ENCODE measurements at places on chromosomes 7 and 10.

DNA sequence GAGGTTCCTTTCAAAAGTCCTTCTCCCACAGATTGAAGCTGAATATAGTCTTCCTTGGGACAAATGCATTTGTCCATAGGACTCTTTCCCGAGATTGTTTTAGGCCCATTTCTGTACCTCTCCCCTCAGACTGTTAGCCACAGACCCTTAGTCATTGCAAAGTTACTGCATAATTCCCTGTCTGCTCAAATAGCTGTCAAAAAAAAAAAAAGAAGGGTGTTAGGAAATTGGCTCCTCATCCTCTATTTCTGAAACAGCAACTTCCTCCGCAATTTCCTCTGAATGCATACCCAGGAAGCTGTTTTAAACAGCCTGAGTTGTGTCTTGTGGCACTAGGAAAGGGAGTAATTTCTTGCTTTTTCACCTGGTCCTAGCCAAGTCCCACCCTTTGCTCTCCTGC lies 5.4 kb downstream of the LRRC4 start:
- DNase-seq, result no peak

DNA sequence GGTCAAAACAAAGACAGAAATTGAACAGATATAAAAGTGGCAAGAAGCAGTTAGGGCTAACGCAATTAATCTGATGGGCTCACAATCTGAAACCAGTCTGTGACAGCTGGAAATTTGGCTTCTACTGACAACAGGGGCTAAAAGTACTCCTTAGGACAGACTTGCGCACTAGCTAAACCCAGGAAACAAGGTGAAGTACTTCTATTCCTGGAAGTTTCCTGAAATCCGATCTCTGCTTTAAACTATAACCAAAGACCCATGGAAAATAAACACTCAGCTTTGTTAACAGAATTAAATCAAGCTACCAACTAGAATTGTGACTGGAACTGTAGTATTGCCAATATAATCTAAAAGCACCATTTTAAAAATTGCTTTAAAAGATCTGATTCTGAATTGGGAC lies 520.2 kb upstream of the ZWINT start:
- no peak for DNase-seq

- DNase-seq, result no peak
These were observed 8.2 kb downstream of the TRA2A start for GRCh38 chr7:23523486-23524075.

- no peak for DNase-seq
These were observed 644.1 kb upstream of the GALNT17 start for GRCh38 chr7:70487886-70488285.

DNA sequence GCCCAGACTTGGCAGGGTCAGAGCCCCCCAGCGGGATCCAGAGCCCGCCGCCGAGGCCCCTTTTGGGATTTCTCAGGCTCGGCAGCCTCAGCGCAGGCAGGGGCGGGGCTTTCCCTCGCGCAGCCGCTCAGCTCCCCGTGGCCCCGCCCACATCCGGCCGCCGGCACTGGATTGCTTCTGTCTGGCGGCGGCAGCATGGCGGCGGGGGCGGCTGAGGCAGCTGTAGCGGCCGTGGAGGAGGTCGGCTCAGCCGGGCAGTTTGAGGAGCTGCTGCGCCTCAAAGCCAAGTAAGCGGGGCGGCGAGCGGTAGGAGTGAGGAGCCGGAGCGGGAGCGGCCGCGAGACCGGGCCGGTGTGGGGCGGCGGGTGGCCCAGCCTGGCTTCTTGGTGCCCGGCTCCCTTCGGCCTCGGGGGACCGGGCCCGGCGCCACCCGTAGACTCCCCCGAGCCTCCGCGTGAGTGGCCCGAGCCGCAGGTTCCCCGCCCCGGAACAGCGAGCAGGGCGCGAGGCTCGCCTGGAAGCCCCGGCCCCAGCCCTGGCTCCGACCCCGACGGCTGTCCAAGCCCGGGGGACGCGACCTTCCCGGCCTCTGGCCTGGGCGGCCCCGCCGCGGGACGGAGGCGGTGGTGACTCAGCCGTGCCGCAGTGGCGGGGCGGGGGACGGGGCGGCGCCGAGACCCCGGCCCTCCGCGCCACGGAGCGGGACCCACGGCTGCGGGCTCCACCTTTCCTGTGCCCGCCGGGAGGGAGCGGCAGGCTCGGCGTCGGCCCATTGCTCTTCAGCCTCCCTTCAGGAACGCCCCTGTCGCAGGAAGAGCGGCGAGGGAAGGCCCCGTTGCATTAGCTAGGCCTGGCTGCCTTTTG lies at the start of gene GLRX3:
GLRX3 (plus strand) TSS at position 166 of the 864 bp plus-strand sequence; CDS start at position 196, 30 bp downstream.
- peak; percentile 84 for DNase-seq

GRCh38 chr7:93374345-93374940 lies 142.3 kb downstream of the VPS50 start:
- peak; percentile 33 for DNase-seq

- DNase-seq, result no peak
These were observed 86.5 kb downstream of the PROSER2 start for GRCh38 chr10:11909618-11910017.

- no peak for DNase-seq
These were observed 1.9 kb downstream of the DMTF1 start for GRCh38 chr7:87154166-87154565.

DNA sequence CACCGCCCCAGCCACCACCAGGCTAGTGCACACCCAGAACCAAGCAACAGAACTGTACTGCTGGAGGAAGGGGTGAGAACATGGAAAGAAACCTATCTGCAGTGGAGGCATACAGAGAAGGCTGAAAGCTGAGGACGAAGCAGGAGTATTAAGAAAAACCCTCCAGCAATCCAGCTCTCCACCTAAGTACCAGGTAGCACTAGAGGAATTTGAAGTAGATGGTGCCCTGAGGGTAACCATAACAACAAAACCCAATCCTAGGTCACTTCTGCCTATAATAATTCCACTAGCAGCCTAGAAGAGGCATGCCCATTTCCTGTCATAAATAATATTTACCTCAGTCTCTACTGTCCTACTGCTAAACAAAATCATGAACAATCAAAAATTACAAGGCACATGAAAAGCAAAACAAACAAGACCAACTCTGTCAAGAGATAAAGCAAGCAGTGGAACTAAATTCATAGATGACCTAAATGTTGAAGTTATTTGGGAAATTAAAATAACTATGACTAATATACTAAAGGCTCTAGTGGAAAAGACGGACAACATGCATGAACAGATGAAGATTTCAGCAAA lies 51.1 kb downstream of the HYCC1 start:
- no peak for DNase-seq

- peak; percentile 60 for DNase-seq
These were observed 219.7 kb upstream of the STK17A start for GRCh38 chr7:43363035-43363791.

- DNase-seq, result no peak
These were observed 103.2 kb upstream of the PPIF start for GRCh38 chr10:79244068-79244442.

GRCh38 chr7:3520206-3520605 lies 219.2 kb downstream of the SDK1 start:
- no peak for DNase-seq

GRCh38 chr10:71575451-71575850 lies 144.1 kb downstream of the C10orf105 start:
- DNase-seq, result no peak

- DNase-seq, result no peak
These were observed 23.2 kb upstream of the PRRT4 start for GRCh38 chr7:128384726-128385125.

- no peak for DNase-seq
These were observed 70.7 kb downstream of the MACC1 start for GRCh38 chr7:20146451-20146850.

DNA sequence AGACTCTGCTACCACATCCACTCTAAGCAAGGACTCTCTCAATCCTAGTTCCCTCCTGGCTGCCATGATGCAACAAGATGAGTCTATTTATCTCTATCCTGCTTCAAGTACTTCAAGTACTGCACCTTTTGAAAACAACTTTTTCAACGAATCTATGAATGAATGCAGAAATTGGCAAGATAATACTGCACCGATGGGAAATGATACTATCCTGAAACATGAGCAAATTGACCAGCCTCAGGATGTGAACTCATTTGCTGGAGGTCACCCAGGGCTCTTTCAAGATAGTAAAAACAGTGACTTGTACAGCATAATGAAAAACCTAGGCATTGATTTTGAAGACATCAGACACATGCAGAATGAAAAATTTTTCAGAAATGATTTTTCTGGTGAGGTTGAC lies 40.7 kb downstream of the AHR start:
- no peak for DNase-seq

GRCh38 chr10:103254538-103255325 lies 9.0 kb downstream of the RPEL1 start:
- DNase-seq, result peak; percentile 39

DNA sequence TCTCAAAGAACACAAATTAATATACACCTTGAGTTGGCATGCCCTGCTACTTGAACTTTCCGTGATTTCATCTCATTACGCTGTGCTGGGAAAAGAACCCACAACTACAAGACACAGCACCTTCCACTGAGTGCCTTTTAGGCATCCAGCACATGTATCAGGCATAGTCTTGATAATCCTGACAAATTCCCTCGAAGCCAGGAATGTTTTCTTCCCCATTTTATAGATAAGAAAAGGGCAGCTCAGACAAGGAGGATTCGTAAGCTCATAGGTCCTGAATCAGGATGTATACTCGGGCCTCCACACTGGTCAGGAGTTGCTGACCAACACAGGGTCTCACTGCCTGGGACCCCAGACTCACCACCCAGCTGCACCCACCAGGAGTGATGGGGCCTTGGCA lies 368.6 kb downstream of the TNS3 start:
- DNase-seq, result no peak

DNA sequence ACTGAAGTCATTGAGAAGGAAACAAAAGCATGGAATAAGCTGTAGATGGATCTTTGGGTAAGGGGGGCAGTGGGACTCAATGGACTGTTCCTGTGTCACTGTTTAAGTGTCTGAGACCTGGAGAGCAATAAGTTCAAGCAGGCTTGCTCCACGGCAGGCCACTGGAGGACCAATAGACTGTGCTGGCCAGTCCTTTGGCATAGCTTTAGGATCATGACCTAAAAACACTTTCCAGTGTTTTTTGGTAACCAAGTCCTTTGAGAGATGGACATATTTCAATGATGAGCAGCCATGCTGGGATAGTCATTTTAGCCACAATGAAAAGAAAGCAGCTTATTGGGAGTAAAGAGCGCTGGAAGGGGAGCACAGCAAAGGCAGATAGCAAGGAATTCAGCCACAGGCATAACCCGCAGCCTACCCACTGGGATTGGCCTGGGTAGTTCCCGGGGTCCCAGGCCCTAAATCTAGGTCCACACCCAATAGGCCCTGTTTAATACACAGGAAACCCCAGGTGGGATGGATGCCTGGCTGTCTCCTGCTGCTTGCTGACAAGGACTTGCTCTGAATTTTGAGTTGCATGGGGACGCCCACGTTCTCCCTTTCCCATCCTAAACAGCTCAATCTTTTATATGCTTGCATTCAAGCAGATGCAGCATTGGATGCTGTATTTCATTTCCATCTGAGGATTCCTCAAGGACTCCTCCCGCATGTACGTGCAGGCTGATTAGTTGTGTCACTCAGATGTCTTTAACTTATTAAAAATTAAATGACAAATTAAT lies 727.2 kb downstream of the KCNMA1 start:
- DNase-seq, result no peak

DNA sequence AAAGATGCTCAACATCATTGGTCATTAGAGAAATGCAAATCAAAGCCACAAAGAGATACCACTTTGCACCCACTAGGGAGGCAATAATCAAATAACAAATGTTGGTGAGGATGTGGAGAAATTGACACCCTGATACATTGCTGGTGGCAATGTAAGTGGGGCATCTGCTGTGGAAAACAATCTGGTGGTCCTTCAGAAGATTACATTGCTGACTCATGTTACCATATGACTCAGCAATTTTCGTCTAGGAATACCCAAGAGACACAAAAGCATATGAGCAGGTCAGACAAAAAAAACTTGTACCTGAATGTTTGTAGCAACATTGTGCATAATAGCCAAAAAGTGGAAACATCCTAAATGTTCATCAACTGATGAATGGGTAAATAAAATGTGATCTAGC lies 4.9 kb upstream of the CLDN3 start:
- DNase-seq, result peak; percentile 22

DNA sequence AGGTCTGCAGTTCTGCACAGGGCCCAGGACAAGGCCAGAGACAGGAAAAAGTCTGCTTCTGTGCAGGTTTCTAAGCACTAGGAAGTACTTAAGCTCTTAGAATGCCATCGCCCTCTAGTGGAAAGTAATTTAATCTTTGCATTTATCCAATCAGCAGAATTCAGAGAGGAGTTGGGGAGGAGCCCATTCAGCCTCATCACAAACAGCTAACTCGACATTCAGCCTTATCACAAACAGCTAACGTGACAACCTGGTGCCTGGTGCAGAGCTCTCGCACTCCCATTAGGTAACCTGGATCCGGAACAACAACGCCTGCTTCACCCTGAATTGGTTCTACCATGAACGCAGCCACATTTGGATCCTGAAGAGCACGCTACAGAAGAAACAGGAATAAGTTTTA lies 15.2 kb downstream of the OAT start:
- DNase-seq, result peak; percentile 81

DNA sequence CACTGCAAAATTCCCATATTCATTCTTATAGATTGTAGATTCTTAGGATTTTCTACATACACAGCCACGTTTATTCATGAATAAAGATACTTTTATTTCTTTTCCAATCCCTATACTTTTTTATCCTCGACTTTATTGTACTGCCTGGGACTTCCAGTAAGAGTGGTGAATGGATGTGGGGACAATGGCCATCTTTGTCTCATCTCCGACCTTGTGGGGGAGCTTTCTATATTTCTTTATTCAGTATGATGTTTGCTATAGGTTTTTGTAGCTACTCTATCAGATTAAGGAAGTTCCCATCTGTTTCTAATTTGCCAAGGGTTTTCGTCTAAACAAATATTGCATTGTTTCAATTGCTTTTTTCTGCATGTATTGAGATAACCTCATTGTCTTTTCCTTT lies 184.3 kb downstream of the FOXP2 start:
- DNase-seq, result no peak

DNA sequence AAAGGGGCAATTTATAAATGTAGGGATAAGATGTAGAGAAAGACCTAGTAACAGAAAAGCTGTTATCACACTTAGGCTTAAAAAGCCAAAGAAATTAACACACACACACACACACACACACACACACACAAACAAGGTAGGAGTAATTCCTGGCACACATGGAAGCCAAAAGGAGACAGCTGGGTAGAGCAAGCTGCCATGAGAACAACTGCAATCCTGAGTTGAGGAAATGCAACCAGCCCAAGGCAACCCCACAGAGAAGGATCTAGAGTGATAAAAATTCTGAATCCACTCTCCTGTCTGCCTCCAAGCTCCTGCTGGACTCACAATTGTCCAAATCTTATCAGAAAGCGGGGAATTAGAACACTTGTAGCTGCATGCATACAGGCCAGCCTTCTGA lies 229.1 kb upstream of the DGKB start:
- DNase-seq, result no peak

DNA sequence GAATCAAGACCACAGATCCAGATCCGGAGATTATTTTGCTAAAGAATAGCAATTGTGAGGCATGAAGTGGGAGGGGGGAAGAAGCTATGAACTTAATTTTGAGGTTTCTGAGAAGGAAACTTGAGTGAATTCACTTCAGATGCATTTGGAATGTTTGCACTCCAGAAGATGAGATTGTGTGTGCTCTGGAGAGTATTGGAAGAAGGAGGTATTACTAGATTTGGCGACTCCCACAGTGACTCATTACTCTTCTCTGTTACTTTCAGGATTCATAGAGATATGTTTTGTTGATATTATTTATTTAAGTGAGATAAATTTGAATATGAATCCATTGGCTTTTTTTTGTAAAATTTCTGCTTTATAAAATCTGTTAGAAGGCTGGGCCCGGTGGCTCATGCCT lies 80.7 kb downstream of the ANKRD30A start:
- DNase-seq, result no peak

- DNase-seq, result no peak
These were observed 1.1 kb downstream of the SFMBT2 start for GRCh38 chr10:7409732-7410168.

- no peak for DNase-seq
These were observed 96.3 kb upstream of the PRR15 start for GRCh38 chr7:29467193-29467926.
